ENCODE measurements at places on chromosomes 16 and 17.

- no peak for DNase-seq
These were observed 962.4 kb upstream of the GOT2 start for GRCh38 chr16:59696495-59696894.

- peak; percentile 96 for DNase-seq
These were observed 25.6 kb downstream of the IGSF6 start for GRCh38 chr16:21626659-21627277.

- no peak for DNase-seq
These were observed 155.7 kb upstream of the TNRC6C start for GRCh38 chr17:77802811-77803220.

DNA sequence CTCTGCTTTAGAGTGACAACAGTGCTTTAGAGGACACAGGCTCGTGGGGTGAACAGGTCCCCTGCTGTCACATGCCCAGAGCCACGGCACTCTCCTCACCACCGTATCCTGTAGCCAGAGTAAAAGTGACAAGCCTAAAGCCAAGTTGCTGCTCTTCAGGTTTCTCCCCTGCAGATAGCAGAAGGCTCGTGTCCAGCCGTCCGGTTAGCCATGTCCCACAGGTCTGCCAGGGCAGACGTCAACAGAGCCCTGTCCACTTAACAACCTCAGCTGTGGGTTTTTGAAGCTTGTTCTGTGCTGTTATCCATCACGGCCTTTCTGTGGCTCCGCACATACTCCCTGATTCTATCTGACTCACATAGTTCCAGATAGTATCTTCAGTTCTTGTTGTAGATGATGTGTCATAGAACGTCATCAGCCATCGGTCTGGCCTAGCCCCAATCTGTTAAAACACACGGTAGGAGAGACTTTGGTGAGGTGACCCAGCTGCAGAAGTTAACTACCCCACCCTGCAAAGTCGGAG lies 100.7 kb downstream of the SOCS1 start:
- no peak for DNase-seq

DNA sequence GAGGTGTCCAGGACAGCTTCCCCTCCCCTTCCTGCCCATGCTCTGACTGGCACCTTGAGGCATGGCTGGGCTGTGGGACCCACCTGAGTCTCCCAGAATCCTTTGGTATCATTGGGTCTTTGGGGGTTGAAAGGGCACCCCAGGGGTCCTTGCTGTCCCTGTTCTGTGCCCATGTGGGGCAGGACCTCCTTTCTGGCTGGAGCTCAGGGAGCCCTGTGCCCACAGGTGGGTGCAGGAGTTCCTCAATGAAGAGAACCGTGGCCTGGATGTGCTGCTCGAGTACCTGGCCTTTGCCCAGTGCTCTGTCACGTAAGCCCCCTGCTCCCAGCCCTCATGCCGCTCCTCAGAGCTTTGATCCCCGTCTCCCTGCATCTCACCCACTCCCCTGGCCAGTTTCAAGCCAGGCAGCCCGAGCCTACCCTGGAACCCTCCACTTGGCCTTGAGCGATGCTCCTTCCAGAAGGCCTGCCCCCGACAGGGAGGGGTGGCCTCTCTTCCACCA lies 11.8 kb downstream of the FMNL1 start:
- no peak for DNase-seq

DNA sequence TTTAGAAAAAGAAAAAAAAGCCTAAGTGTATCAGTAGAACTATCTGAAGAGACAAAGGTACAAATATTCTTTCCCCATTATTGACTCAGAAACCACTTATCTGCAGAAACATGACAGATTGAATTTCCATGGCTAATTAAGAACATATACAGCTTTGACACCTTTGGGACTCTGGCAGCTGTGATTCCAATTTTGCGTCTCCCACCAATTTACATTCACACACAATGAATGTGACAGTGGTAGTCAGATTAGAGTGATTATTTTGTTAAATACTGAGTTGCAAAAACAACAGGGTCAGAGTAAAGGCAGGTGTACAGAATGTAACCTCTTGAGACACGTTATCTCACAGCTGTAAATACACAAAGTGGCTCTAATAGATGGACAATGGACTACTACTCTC lies 5.3 kb upstream of the PPM1D start:
- no peak for DNase-seq

- DNase-seq, result no peak
These were observed 3.3 kb downstream of the CDK5R1 start for GRCh38 chr17:32490101-32490482.

All from COLO829 (cell line).